ENCODE measurements at places on chromosomes 1 and 21. TPM values are rescaled to one million over a fixed set of nuclear protein-coding genes. Genes with fewer than 3 reads are reported as not detected.
A peak's percentile ranks its signal among the peaks of the same experiment; 100 is the strongest.

TNFSF4 gene
- 19.7 TPM for total RNA-seq

UBE2U gene
- not detected for total RNA-seq

NEXN gene
- total RNA-seq: 5.2 TPM

TMEM240 gene
- 1.1 TPM for total RNA-seq

DNA sequence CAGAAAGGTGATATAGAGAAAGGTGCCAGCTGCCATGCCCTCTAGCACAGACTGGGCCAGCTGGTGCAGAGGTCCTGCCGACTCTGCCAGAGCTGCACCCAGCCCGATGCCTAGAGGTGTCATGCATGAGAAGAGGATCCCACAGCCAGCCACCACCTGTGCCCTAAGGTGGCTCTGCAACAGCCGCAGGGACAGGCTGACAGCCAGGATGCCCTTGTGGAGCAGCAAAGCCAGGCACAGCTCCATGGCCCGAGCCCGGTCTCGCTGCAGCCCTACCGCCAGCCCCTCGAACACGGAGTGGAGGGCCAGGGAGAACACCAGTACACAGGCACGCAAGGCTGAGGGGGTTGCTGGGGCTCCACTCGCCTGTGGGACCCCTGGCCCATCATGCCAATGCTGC, 1.8 kb upstream of the CRTC2 start:
- DNase-seq: no peak

DNA sequence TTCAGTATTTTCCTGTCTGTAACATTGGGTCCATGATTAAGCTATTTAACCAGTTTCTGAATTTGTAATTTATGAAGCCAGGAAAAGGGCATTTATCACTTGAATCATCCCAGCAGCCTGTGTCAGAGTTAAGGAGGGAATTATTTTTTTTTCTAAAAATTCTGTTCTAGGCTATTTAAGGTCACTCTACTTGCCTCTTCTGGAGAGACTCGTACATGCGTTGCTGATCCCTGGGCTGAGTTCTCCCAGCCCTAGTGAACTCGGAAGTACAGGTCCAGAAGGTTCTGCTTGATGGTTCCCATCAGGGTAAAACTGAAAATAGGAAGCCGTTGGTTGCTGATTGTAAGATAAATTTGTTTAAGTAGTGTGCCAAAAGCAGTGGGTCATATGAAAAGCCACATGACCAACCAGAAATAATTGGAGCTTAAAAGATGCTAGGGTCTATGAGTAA, 90.7 kb downstream of the GPR88 start:
- peak; percentile 14 for DNase-seq

DNA sequence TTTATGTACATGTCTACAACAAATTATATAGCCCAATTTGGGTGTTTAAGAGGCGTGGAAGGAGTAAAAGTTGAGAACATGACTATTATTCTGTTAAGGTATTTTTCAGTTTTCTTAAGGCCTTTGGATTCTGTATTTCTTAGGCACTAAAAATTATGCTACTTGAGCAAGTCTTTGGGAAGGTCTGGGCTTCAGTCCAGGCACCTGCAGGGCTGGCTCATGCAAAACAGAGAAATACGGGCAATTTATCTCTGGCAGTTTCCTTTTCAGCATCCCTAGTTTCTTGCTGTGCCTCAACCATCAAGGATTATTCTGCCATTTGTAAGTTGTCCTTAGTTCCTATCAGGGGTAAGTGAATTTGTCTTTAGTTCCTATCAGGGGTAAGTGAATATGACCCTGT, 358.8 kb upstream of the B3GALT2 start:
- no peak for DNase-seq

DNA sequence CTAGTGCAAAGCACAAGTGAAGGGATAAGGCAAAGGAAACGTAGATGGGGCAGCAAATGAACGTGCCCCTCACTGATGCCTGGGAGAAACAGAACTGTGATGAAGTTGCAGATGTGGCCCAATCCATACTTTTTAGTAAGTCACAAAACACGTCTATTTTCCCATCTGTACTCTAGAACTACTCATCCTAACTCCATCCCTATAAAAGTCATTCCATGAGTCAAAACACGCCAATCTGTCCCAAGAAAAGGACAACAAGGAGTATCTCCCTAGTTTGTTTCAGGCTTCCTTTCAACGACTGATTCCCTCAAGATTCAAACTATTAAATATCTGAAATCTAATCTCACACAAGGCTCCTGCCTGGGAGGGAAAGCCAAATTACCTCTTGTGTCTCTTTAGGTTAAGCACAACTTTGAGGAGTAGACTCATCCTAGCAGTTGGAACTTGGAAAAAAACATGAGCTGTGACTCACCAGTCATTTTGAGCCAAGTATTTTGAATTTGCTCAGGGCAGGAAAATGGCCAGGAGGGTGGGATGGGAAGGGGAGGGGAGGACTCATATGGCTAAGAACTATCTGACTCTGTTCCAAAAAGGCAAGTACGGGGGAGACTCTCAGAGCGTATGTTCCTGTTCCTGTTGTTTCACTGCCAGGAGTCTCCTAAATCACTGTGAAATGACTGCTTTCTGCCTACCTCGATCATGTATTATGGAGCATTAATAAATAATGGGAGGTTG, 214.5 kb upstream of the CAMK1G start:
- peak; percentile 96 for DNase-seq
